ENCODE measurements at places on chromosomes 1 and 21.

- DNase-seq = no peak
Measured at GRCh38 chr1:6794164-6794563, 8.9 kb downstream of the CAMTA1 start.

GRCh38 chr1:192984080-192984479, 75.1 kb downstream of the UCHL5 start:
- no peak for DNase-seq

DNA sequence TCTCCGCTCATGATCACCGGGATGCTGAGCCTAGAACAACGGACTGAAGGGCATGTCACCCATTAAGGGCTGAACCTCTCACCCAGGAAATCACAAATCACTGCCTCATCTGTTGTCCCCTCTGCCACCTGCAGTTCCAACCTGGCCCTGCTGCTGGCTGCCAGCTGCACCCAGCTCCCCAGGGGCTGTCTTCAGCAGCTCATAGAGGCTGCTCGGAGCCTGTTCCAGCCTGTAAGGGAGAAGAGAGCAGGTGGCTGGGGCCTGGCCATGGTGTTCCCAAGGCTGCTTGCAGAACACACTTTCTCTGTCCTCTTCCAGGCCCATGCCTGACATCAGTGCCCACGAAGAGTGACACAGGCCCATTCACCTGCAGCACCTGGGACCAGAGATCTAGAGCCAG, 44.5 kb upstream of the DISP3 start:
- DNase-seq = no peak

DNA sequence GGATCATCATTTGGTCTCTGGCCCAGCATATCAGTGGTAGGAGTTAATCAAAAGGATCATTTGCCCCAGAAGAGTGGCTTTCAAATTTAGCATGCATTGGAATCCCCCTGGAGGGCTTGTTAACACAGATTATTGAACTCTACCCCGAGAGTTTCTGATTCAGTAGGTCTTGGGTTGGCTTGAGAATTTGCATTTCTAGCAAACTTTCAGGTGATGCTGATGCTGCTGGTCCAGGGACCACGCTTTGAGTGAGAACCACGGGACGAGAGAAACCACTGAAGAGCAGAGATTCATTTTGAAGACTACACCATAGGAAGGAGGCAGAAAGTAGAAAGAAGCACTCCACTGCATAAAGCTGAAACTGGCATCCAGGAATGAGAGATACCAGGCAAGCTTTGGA, 81.3 kb upstream of the DUSP10 start:
- DNase-seq = no peak

- DNase-seq = no peak
Measured at GRCh38 chr1:193676996-193677549, 490.7 kb upstream of the B3GALT2 start.

DNA sequence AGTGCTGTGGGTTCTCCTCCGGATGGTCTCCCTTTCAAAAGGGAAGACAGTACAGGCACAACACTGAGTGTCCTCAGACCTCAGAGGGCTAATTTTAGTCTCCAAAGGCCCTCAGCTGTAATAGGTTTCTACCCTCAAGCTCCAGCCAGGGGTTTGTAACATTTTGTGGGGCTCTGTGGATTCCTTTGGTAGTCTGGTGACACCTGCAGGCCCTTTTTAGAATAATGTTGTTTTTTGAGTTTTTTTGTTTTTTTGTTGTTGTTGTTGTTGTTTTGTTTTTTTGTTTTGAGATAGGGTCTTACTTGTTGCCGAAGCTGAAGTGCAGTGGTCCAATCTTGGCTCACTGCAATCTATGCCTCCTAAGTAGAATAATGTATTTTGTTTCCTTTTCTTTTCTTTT, 15.0 kb upstream of the TMEM201 start:
- no peak for DNase-seq

DNA sequence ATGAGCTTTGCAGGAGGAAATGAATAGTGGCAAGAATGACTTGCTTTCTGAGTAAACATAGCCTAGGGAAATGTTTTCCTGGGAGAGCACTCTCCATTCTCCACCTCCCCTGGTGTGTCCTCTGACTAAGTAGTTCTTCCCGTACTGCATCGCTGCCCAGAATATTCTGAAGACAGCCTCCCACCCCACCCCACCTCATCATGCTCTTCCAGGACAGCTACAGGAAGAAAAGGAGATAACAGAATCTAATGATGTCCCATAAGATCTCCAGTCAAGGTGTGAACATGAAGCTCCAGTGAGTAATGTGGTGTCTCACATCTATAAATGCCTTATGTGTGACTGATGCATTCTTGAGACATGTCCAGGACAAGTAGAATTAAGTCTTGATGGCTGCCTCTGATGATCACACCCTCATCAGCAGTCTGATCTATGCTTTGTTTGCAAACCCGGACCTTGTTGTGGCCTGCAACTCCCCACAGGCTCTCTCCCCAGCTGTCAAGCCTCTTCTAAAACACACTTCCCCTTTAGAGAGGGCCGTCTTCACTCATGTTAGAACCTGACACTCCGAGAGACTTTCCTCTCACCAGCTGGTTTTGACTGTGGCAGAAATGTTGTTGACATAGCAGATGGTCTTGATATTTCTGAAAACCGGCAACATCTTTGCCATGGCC, 183.0 kb downstream of the CYYR1 start:
- DNase-seq = no peak

DNA sequence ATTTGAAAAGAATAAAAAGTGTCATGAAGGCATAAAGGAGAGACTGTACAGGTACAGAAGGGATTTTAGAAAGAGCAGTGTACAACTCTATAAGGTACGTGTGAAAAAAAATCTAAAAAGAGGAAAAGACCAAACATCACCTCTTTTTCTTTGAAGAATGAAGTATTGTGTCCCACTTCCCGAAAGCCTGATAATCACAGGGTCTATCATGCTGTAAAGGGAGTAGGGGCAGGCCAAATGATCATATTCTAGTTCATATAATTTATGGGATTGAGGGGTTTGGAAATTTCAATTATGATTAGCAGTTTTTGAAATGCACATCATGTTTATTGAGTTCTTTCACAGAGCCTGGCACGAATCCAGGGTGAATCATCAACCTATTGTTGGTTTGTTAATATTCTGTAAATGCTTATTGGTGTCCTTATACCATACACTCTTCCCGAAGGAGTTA, 910 bp upstream of the RERE start:
- peak; percentile 44 for DNase-seq

DNA sequence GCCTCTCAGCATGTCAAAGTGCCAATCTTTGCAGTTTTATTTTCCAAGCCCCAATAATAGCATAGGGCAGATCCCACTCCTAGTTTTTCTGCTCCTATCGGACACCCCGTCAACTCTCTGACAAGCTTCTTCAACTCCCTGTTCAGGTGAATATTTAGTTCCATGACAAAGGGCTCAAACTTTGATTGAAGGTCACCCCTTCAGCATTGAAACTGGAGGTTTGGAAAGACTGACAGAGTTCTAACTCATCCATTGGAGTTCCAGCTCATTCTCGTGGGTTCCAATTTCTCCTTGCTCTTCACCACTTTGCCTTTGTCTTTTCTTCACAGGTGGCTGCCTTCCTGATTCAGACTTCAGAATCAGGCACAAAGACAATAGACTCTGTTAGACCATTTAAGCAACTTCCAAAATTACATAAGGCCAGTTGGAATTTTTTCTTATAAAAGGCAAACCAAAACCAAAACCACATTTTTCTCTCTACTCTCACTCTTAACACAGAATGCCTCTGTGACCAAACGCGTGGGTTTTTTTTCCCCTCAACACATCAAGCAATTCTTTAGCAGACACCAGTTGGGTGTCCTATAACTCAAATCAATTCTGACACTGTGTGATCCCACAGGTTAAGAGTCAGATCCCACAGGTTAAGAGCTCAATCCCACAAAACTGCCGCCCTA, 169.3 kb upstream of the USP25 start:
- no peak for DNase-seq

DNA sequence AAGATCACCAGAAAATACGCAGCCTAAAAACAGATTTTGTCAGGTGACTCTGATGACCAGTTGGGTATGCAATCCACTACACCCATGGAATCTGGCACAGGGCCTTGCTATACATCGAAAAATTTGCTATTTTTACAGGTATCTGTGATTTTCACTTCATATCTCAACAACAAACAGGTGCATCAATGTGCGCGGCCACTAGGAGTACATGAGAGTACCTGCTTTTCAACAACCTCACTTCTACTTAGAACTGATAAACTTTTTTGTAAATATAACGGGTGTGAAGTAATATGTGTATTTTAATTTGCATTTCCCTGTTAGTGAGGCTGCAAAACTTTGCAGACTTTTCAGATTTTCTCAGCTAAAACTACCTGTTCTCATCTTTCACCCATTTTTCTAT, 80.8 kb downstream of the SLC45A1 start:
- DNase-seq = no peak
